ENCODE measurements at places on chromosomes 12 and 14.

DNA sequence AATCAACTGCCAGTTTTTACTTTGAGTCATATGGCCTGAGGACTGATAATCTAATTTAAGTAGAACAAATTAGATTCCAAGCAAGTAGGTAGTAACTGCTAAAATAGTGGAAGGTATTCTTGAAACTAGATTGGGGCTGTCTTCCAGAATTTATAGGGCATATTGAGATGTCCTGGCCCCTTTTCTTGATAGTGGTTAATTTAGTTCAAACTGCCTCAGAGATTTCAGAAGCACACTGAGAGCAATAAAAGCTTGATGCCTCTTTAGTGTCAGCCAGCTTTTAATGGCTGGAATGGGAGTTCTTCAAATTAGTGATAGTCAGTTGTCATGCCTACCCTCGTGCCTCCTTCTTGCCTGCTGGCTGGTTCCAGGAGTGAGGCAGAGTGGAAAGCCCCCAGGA is 120.5 kb downstream of the AKAP6 start:
- no peak for DNase-seq

DNA sequence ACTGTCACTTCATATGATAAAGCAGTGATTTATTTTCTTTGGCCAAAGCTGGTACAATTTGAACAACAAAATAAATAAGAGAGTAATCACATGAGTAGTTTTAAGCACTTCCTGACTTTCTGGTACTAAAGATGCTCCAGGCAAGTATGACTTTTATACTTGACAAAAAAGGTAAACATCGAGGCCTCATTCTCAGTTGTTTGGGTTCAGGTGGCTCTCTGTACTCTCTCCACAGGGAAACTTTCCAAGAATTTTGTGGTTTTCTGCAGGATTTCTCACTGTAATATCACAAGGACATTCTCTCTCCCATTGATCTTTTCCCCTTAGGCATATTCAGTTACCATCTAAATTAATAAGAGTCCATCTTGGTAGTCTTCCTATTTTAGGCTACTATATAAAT is 26.6 kb upstream of the KCNC2 start:
- no peak for DNase-seq

- DNase-seq: no peak
Measured at GRCh38 chr14:85016496-85016895, 513.4 kb upstream of the FLRT2 start.

DNA sequence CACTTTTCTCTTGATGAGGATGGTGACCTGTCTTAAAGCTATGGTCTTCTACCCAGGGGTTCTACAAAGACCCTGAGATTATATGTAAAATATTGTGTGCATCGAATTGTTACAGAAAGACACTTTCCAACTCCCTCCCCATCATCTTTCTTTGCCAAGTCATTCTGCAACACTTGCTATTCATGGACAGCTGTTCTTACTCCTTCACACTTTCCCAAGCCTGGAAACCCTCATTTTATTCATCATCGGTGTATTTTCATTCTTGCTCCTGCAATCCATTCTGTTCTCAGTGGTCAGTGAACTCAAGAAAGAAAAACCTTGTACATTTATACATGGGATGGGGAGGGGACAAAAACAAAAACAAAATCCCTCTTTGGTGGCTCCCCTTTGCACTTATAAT is 90.5 kb upstream of the STXBP6 start:
- DNase-seq: no peak

DNA sequence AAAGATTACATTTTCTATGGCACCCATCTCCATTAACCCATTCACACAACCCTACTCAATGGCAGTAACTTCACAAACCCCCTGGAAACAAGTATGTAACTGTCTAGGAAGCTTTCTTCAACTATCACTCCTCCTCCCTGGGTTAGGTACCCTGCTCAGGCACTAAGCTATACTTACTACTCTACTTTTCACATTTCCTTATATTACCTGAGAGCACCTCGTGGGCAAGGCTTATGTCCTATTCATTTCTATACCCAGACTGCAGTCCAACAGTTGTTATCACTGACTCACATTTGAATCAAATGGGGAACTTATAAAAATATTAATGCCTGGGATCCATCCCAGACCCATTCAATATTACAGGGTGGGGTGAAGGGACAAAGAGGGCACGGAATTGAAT is 4.6 kb downstream of the PAWR start:
- no peak for DNase-seq

DNA sequence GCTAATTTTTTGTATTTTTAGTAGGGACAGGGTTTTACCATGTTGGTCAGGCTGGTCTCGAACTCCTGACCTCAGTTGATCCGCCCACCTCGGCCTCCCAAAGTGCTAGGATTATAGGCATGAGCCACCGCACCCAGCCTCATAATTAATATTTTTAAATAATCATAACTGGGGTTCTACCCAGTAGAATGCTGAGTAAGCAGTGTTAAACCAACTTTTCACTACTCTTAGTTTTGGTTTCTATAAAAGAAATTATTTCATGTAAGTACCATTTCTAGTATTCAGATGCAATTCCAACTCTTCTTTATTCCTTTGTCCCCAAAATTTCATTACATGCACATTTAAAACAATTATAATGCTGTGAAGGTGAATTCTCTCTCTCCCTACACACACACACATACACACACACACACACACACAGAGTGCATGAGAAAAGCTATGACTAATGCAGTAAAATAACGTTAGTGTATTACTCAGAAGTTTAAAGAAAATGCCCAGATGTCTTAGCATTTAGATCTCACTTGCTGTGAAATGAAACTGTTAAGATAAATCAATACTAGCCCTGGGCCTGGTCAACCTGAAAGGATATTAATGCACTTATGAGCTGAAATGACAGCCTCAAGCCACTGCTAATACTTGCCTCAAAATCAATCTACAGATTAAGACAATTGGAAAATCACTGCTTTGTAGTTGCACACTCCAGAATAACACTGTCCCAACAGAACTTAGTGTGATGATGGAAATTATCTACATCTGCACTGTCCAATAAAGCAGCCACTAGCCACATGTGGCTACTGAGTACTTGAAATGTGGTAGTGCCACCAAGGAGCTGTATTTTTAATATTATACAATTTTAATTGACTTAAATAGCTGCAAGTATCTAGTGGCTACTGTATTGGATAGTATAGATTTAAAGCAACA is 36.0 kb downstream of the PTPN21 start:
- DNase-seq: no peak

DNA sequence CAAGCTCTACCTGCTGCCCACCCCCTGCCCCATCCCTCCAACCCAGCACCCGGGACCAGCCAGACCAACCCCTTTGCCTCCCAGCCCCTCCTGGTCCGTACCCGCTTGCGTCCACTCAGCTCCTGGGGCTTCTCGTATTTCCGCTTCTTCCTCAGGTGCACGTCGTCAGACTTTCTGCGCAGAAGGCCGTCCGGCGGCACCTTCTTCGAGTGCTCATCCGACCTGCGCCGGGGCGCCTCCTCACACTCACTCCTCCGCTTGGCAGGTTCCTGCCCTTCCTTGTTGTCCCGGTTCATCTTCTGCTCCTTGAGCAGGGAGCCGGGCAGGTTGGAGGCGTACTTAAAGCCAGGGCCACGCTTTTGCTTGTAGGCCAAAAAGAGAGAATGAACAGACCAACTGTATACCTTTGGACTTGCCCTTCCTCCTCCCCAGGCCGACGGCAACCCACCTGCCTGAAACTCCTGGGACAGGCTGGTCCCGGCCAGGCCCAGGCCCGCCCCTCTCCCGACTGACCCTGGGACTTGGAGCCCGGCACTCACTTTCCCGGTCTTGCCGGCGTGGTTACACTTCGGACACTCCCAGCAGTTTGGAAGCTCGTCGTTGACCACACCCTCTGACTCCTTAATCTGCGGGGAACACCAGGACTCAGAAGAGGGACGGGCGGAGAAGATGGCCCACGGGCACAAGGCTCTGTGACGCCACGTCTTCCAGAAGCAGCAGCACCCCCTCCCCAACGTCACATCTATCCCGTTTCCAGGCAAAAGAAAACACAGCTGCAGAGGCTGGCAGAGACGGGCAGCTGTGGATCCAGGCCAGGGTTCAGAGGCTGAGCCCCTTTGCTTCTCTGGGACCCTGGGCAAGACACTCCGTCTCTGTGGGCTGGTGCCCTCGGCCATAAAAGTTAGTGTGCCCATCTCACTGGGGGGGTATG is 44.3 kb downstream of the RNF34 start:
- no peak for DNase-seq

GRCh38 chr14:62952226-62952625 is 93.0 kb downstream of the KCNH5 start:
- DNase-seq: no peak

- DNase-seq: no peak
Measured at GRCh38 chr14:24145690-24146452, 539 bp downstream of the PSME2 start.

DNA sequence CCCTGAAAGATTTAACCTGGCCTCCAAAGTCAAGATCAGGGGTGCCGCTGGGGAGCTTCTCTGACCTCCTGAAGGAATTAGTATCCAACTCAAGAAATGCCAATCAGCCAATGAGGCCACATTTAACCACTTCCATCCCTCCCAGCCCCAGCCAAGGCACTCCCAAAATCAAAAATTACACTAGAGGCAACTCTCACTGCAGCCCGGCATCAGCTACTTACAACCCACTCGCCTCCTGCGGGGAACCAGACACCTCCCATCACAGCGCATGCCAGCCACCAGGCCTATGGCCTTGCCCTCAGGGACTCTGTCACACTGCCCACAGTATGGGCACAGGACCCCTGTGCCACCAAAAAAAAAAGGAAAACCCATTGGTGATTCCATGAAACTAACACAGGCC is 62.3 kb upstream of the DDX11 start:
- no peak for DNase-seq

DNA sequence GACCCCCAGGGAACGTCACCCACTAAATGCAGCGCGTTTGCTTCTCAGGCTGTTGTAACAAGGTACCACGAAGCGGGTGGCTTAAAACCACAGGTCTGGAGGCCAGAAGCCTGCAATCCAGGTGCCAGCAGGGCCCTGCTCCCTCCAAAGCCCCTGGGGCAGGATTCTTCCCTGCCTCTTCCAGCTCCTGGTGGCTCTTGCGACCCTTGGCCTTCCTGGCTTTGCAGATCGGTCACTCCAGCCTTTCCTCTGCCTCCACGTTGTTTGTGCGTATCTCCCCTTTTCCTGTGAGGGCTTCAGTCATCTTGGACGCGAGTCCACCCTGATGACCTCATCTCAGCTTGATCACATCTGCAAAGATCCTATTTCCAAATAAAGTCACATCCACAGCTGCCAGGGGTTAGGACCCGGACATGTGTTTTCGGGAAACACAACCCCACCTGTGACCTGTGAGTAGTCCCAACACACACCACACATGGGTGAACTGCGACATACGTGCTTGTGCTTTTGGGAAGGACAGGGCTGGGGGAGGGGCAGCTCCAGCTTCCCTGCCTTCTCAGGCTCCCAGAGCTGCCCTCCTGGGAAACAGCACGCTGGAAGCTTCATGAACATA is 114.5 kb upstream of the NCOR2 start:
- DNase-seq: no peak

DNA sequence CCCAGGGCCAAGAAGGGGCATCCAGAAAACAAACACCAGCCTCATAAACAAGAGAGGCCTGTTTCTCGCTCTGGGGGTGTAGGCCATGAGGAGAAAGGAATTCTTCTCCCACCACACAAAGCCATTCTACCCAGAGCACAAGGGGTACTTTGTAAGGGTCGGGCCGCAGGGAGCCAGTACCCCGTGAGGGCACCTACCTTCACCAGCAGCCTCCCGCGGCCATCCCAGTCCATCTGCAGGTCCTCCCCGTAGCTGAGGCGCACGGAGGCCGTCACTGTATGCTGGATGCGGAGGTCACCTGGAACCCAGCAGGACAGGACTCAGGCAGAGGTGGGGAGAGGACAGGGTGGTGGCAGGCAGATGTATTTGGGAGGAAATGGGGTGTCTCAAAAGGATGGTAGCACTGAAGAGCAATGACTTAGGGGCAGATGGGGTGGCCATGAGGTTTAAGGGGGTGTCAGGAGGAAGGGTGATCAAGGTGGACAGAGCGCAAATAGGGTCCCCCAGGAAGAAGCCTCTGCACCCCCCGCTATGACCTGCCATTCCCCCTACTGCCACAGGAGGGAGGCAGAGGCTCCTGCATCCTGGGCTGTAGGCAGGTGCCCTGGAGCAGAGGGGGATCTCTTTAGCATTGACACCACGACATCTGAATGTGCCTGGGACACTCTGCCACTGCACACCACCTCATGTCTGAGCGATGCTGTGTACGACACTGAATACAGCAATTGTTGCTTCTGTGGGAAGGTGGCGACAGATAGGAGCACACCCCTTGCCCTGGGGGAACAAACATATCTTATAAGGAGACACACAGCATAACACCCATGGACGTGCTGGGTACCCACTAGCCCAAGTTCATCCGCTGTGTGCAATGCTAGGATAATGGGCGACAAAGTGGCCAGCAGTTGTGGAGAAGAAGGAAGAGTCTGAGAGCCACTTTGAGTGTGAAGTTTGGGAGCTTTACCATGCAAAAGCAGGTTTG is 61.4 kb downstream of the VWF start:
- DNase-seq: peak; percentile 87

- DNase-seq: no peak
Measured at GRCh38 chr12:50188875-50189575, 21.9 kb upstream of the CERS5 start.

- no peak for DNase-seq
Measured at GRCh38 chr14:52703225-52703624, 3.8 kb upstream of the PSMC6 start.

GRCh38 chr12:113772505-113773030 is 193.6 kb downstream of the RBM19 start:
- no peak for DNase-seq

DNA sequence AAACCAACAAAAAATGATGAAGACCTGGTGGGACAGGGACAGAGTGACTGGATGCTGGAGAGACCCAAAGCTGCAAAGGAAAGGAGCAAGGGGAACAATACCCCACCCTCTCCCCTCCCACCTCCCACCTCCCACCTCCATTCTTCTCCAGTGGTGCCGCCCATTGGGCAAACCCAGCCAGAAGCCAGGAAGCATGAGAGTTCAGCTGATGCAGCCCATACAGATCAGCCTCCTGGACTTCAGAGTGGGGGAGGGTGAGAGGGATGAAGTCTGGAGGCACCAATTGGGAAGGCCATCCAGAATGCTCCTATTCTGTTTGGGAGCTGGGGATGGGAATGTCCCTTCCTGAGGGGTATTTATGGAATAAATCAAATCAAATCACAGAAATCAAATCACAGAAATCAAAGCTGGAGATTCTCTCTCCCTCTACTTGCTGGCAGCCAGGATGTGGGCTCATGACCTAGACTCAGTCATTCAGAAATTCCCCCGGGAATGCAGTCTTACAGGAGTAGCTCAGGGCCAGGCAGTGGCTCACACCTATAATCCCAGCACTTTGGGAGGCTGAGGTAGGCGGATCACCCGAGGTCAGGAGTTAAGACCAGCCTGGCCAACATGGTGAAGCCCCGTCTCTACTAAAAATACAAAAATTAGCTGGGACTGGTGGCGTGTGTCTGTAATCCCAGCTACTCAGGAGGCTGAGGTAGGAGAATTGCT is 31.1 kb downstream of the IRF2BPL start:
- DNase-seq: no peak

DNA sequence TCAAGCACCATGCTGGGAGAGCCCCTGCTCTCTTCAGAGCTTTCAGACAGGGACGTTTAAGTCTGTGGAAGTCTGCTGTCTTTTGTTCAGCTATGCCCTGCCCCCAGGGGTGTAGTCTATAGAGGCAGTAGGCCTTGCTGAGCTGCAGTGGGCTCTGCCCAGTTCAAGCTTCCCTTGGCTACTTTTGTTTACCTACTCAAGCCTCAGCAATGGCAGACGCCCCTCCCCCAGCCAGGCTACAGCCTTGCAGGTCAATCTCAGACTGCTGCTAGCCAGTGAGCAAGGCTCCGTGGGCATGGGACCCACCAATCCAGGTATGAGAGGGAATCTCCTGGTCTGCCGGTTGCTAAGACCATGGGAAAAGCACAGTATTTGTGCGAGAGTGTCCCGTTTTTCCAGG is 37.4 kb upstream of the C12orf71 start:
- DNase-seq: no peak
